ENCODE measurements at places on chromosomes 4 and X.
A peak's percentile ranks its signal among the peaks of the same experiment; 100 is the strongest.

DNA sequence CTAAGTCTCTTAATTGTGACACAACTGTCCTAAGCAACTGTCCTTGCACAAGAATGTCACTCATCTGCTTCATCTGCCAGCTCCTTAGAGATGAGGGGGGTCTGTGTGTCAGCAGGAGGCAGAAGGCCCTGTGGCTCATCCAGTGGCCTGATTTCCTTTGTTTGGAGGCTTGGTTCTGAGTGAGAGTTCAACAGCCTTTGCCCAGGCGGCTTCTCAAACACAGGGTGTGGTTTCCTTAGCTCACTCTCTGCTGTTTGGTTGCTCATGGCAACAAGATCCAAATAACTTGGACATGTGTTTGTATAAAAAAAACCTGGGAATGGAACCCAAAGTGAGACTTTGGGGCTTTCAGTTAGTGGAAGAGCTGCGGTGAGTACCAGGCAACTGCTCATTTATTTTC lies 46.6 kb downstream of the MAP7D3 start:
- DNase-seq, result no peak

- no peak for DNase-seq
Measured at GRCh38 chr4:161894493-161895167, 269.2 kb downstream of the FSTL5 start.

- DNase-seq, result no peak
Measured at GRCh38 chr4:45920861-45921260, 203.0 kb downstream of the GABRG1 start.

- no peak for DNase-seq
Measured at GRCh38 chrX:136256026-136256425, 4.8 kb upstream of the MAP7D3 start.

GRCh38 chrX:114650351-114650750 lies 66.5 kb downstream of the HTR2C start:
- DNase-seq, result no peak

DNA sequence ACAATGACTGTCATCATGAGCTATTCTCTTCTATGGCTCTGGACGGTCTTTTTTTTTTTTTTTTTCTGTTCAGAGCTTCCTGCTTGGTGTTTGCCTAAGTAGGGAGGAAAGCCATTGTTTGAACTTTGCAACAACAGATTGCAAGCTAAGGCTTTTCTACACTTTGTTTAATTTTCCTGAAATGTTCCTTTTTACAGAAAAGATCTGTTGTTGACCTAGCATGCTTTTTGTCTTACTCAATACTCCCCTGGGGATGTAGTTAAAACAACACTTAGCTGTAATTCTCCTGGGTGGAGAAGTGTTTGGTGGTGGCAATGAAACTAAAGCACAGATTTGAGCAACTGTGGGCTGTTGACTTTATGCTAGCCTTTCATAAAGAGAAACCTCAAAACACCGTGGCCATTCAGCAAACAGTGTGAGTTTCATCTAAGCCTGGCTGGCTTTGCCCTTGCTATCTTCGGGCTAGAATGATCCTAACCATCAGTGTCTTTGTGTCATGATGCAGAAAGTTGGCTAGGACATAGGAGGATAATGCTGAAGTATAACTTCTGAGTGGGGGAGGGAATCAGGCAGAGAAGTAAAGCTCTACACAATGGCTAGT lies 110.5 kb downstream of the ANXA3 start:
- DNase-seq, result peak; percentile 26

DNA sequence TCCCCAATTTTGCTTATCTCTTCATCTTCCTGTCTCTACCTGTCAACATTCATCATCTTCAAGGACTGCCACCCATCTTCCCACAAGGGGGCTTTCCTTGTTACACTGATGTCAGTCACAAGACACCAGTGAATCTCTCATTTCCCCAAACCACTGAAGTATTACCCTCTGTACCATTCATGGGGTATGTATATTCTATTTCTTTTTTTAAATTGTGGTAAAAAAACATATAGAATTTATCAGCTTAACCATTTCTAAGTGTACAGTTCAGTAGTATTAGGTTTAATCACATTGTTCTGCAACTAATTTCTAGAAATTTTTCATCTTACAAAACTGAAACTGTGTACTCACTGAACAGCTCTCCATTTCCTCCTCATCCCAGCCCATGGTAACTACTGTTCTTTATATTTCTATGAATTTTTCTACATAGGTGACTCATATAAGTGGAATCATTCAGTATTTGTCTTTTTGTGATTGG lies 98.6 kb downstream of the LARP7 start:
- no peak for DNase-seq

GRCh38 chr4:106291678-106292077 lies 24.3 kb downstream of the TBCK start:
- DNase-seq, result no peak

DNA sequence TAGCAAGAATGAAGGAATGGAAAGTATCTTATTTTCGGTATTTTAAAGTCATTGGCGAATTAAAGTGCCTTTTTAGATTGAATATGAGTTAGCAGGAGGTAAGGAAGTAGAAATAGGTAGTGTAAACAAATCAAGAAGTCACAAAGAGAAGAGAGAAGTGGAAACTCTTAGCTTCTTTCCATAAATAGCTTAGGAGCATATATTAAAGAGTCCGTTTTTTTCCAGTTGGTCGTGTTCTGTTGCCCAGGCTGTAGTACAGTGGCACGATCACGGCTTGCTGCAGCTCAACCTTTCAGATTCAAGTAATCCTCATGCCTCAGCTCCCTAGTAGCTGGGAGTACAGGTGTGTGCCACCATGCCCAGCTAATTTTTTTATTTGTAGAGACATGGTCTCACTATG lies 56.4 kb downstream of the UBE2K start:
- DNase-seq, result no peak

- DNase-seq, result no peak
Measured at GRCh38 chr4:72016011-72016410, 15.8 kb upstream of the NPFFR2 start.

DNA sequence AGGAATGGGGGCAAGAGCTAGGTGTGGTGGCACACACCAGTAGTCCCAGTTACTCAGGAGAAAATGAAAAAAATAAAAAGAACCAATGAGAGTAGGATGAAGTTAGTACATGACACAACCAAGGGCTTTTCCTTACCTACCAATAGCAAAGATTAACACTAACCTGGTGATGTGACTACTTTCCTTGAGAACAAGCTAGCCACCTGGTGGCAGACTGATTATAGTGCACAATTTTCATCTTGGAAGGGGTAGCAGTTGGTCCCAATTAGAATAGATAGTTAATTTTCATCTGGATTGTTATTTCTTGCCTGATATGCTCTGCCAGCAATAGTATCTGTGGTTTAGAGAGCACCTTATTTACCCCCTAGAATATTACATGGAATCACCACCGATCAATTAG lies 1216.8 kb upstream of the PABPC4L start:
- DNase-seq, result no peak

- peak; percentile 7 for DNase-seq
Measured at GRCh38 chr4:170047771-170048354, 21.7 kb upstream of the MFAP3L start.

GRCh38 chrX:38774249-38774648 lies 27.0 kb upstream of the MID1IP1 start:
- DNase-seq, result no peak

GRCh38 chr4:173264684-173265185 lies 69.4 kb downstream of the HMGB2 start:
- DNase-seq, result peak; percentile 66

- DNase-seq, result peak; percentile 5
Measured at GRCh38 chr4:109321232-109321631, 18.8 kb upstream of the COL25A1 start.

DNA sequence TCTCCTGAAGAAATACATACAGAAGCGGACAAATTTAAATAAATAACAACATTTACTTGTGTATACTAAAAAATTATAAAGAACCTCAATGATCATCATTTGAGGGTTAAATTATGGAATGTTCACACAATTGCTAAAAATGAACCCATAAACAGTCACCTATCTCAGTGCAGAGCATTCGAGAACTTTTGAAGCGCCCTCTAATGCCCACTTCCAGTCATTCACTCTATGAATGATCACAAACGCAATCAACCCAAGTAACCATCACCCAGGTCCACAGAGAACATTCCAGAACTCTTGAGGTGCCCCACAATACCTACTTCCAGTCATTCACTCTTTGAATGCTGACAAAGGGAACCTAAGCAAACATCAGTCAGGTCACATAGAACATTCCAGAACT lies 103.5 kb upstream of the PLAC1 start:
- DNase-seq, result no peak

- no peak for DNase-seq
Measured at GRCh38 chrX:9628779-9629493, 136.7 kb downstream of the GPR143 start.

DNA sequence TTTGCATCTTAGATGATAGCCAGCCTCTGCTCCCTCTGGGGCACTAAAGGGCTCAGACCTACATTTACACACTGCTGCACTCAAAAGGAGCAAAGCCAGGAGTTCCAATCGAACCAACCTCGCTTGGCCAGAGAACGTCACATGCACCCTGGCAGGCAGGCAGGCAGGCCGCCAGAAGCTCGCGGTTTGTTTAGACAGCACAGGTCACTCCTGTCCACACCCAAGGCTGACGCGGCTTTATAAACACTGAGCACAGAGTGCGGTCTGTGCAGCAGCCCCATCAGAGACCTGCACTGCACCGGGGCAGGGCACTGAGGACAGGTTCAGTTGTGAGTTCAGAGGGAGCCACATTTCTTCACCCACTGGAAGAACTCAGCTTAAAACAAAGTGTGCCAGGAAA lies 143.9 kb downstream of the BCOR start:
- no peak for DNase-seq

DNA sequence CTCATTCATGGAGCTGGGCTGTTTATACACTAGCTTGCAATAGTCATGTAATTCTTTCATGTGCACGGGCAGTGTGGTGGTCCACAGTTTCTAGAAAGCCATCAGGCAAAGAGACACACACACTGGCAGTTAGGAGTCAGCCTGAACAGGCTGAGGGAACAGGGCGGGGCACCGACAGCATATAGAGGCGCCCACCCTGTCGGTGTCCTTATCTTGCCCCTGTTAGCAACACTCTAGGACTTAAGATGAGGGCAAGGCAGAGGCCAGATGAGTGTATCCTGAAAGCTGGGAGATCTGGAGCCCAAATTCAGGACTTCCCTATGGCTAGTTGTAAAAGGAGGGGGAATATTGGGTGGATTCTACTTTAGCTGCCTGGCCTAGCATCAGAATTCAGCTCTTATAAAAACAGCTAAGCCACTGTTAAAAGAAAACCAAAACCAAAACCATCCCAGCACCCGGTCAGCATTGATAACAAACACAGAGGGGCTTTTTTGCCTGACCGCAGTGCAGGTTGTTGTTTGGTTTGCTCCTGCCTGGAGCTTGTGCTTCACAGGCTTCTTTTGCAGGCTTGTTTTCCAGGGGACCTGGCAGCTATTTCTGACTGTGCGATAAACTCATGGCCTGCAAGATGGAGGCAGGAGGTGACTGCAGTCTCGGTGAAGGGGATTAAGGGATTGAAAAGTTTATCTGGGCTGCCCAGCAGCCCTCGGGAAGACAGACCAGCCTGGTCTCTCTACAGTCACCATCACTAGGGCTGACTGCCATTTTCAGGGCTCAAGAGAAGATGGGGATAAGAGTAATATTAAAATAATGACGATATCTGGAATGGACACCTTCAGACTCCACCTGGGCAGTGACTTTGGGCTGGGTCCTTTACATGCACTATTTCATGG lies 638.9 kb downstream of the MID1IP1 start:
- no peak for DNase-seq

DNA sequence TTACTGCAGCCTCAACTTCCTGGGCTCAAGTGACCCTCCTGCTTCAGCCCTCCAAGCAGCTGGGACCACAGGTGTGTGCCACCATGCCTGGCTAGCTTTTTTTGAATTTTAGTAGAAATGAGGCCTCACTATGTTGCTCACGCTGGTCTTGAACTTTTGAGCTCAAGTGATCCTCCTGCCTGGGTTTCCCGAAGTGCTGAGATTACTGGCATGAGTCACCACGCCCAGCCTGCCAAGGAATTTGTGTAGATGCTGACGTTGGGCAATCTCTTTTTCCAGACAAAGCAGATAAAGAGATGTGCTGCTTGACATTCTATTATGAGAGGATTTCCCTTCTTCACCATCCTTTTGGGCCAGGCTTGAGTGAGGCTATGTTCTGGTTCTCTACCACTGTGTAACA lies 254.5 kb upstream of the RPS6KA3 start:
- DNase-seq, result no peak

DNA sequence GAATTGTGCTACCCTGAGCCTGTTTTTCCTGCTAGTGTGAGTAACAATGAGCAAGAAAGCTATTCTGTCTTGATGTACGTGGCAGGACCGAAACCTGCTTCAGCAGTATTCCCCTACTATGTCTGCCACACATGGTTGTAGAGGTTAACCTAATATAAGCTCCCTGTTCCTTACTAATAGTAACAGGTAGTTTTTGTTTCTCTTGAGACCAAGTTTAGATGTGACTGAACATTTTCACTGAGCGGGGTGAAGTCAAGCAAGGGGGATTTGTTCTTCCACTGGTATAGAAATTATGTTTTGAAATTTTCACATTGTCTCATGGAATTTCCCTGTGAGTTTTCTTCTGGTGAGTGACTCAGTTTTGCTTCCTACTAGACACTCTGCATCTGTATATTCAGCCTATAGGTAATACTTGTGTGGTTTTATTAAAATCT lies 37.3 kb downstream of the RRAGB start:
- DNase-seq, result no peak

- DNase-seq, result no peak
Measured at GRCh38 chr4:85929961-85930665, 429.7 kb downstream of the MAPK10 start.

DNA sequence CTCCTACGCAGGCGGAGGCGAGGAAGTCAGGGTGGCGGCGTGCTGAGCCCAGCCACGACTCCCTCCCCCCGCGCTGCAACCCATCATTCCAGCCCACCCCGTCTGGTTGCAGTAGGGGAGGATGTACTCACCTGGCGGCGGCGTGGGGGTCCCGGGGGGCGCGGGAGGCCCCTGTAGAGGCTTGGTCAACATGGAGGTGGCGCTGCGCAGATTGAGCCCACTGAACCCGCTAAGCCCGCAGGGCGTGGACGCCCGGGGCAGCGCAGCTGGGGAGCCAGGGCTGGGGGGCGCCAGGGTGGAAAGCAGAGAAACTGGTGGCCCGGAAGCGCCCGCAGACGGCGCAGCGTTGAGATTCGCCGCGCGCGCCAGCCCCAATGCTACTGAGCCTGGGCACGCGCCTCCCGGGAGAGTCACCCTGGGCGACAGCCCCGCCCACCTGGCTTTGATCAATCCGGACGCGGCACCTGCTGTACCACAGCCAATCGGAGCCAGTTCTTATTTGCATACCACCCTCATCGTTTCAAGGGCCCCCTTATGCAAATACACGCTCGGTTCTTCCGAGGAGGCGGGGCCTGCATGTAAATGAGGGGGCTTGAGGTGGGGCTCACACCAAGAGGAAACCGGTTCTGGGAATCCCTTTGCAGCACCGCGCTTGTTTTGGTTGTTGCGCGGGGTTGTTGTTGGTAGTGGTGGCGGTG lies at the start of gene PIM2:
PIM2 (minus strand) TSS at position 382 of the 698 bp plus-strand sequence; CDS start at position 192, 190 bp downstream.
- DNase-seq, result peak; percentile 83

DNA sequence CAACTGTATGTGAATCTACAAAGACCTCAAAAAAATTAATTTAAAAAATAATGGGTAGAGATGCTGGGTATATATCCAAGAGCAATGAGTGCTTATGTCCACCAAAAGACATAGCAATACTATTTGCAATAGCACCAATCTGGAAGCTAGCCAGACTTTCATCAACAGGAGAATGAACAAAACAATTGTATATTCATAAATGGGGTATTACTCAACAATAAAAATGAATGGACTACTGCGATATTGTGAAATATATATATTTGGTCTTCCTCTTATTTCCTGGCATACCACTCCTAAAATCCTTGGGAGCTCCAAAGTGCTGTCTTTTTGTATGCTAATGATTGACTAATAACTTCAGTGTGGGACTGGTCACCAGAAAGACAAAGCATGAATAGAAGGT lies 77.5 kb downstream of the MSN start:
- no peak for DNase-seq

Data from GF-D8 (cell line).